Adipocyte (in vitro differentiated cells): ENCODE measurements at places on chromosomes 1 and 21.

GRCh38 chr21:34844013-34844923, 175.5 kb downstream of the CLIC6 start:
- DNase-seq, result peak; percentile 53

DNA sequence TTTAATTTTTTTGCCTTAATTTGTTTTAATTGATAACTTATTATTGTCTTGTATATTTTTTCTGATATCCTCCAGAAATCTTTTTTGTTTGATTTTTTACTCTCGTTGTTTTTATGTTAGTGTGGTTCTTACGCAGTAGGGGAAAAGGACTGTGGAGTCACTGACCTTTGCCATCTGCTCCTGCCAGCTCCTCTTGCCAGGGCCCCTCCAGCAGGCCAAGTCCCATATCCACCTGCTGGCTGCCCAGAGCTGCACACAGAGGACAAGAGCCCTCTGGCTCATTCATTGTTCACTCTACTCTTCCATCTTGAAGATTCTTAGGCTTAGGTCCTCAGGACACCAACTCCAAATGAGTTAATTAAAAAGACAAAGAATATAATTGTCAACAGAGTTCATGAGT, 316.4 kb upstream of the DUSP10 start:
- DNase-seq, result no peak

DNA sequence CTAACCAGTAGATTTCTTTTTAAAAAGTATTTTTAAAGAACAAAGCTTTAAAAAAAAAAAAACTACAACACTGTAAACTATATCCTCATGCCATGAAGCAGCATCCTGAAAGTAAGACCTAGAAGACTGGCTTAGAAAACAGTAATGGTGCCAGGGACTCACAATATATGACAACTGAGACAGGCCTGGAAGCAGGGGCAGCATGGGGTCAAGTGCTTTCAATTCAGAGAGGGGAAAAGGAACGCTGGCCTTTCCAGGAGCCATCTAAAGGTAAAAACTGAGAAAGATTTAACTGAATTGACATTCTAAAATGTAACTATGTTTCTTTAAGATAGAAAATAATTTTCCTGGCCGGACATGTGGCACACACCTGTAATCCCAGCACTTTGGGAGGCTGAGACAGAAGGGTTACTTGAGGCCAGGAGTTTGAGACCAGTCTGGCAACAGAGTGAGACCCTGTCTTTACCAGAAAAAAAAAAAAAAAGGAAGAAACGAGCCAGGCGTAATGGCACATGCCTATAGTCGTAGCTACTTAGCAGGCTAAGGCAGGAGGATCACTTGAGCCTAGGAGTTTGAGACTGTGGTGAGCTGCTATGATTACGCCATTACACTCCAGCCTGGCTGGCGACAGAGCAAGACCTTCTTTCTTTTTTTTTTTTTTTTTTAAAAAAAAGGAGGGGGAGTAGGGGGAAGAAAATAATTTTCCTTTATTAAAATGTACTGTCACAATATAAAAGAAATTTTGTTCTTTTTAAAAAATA, 54.1 kb downstream of the SLC35D1 start:
- no peak for DNase-seq

- DNase-seq, result no peak
Measured at GRCh38 chr21:42563686-42564085, 50.0 kb downstream of the SLC37A1 start.

DNA sequence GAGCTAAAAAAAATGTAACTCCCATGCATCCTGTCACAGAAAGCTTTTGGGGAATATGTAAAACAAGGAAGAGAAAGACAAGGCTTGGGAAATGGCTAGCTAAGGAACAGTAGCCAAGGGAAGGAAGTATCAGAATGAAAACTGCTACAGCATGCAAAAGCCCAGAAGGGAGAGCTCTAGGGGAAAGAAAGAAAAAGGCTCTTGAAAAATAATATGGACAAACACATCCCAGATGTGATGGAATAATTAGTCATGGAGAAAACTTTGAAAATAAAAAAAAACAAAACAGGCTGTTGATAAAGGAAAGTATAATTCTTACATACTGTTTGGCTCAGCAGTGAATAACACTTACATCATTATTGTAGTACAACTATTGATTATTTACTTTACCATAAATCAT, 47.9 kb upstream of the VCAM1 start:
- peak; percentile 32 for DNase-seq

DNA sequence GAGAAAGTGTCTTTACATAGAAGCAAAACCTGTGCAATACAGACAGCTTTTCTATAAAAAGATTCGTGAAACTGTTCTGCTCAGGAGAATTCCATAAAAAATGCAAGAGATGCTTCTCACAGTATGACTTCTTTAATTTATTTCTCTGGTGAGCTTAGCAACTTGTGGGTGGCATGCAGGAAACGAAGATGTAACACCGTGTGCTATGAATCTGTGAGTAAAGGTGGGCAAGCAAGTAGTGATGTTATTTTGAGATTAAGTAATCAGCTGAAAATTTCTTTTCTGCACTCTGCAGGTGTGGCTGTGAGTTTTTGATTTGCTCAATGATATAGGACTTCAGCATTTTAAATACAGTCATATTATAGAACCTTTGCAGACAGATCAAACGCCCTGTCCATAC, 656.8 kb upstream of the NCAM2 start:
- no peak for DNase-seq

- DNase-seq, result no peak
Measured at GRCh38 chr21:45600248-45600647, 43.3 kb upstream of the PCBP3 start.

DNA sequence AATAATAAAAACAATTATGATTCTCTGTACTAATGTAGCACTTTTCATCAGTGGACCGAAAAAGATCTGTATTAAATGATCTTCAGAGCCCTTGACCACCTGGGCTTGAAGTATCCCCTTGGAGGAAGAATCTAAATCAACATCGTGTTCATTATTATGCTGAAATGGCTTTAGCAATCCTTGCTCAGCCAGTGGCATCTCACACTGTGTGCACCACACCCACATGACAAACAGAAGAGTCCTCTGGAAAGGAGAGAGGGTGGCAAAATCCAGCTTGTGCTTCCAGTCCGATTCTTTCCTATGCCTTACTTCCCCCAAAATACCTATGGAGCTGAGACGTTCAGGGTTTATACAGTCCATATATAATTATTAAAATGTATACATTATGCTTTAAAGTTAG, 318.5 kb upstream of the RUNX1 start:
- no peak for DNase-seq

- DNase-seq, result peak; percentile 98
Measured at GRCh38 chr1:21939650-21940374, 2.7 kb upstream of the HSPG2 start.

DNA sequence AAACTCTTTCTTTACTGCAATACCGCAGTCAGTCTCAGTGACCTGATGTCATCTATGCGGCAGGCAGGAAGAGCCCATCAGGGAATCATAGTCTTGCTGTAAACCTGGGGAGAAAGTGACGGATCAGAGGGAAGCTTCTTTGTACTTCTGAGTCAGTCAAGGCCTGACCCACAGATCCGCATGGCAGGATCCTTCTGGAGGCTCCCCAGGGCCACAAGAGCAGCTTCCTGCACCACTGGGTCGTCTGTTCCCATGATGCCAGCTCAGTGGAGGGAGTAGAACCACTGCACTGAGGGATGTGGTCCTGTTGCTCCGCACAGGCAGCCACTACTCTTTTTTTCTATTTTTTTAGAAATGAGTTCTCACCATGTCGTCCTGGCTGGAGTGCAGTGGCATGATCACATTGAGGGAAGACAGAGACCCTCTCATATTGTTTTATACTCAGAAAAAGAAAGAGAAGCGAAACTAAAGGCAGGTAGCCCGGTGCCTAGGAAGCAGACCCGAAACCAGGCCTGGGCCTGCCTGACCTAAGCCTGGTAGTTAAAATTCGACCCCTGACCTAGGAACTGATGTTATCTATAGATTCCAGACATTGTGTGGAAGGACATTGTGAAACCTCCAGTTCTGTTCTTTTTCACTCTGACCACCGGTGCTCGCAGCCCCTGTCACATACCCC, 6.3 kb upstream of the ERVH48-1 start:
- DNase-seq, result no peak

DNA sequence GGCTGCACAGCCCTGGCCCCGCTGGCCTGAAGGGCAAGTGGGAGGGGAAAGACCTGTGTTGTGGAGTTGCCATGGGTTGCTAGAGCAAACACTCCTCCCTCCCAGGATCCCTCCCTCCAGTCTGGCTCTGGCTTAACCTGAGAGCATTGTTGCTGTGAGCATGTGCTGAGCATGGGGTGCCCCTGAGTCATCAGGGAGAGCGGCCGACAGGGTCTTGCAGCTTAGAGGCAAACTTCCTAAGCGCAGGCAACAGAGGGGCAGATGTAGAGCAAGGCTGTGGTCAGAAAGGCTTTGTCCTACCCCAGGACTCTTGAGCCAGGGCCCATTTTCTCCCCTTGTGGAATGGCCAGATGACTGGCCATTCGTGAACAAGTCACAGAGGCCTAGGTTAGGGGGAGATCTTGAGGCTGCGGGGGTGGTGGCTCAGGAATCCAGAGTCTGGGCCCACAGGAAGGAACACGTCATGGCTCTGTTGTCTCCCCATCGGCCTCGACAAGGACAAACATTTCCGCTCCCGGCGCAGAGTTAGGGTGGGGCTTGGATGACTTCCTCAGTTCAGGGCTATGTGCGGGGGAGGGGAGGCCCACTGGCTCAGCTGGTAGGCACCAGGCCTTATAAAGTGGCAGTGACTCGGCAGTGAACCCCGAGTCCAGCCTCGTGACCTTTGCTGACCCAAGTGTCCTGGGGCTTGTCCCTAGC, 362 bp upstream of the DYNLT4 start:
- peak; percentile 99 for DNase-seq

DNA sequence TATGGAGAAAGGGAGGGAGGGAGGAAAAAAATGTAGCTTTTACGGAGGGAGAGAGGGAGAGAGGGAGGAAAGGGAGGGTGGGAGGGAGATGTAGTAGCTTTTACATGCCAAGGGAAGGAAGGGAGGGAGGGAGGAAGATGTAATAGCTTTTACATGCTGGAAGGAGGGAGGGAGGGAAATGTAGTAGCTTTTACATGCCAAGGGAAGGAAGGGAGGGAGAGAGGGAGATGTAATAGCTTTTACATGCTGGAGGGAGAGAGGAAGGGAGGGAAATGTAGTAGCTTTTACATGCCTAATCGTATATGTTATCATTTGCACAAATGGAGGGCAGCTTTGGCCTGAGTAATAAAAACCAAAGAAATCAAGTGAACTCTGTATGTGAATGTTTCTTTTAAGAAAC, 35.6 kb downstream of the EEIG2 start:
- DNase-seq, result peak; percentile 29

DNA sequence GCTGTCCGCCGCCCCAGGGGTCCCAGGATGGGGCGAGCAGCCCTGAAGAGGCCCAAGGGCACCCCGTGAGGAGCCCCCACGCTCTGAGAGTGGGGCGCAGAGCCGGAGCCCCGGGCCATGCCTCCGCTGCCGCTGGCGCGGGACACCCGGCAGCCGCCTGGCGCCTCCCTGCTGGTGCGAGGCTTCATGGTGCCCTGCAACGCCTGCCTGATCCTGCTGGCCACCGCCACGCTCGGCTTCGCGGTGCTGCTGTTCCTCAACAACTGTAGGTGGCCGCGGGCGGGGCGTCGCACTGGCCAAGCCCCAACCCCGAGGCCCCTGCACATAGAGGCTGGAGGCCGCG, 14.5 kb downstream of the AGRN start:
- DNase-seq, result no peak

DNA sequence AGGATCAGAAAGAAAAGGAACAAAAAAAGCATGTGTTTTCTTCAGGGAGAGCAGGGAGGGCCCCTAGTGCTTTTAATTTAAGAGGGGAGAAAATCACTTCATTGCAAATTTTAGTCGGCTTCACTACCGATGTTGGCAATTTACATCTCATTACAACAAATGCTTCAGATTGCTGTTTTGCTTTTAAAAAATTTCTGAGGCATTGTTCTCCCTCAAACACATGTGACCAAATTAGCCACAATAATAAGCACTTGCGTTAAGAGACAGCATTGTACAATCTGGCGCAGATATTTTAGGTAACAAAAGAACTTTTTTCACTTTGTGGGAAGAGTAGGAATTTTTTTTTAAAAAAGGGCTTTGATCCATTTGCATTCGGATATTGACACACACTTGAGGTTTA, 29.8 kb downstream of the BEND5 start:
- DNase-seq, result no peak

- peak; percentile 93 for DNase-seq
Measured at GRCh38 chr1:205591522-205592351, 40.1 kb downstream of the ELK4 start.

DNA sequence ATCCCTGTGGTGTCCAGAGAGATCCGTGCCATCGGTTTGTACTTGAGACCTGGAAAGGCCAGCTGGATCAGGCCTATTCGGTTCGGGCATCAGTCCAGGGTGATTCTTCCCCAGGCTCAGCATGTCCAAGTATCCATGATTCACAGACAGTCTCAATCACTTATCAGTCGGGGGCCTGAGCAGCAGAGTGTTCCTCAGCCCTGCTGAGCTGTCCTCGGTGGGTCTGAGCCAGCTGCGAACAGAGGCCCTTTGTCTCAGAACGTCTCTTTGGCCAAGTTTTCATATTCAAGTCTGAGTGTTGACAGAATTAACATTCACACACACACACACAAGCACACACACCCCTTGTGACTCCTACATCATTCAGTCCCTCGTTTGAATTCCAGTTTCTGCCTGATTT, 33.4 kb upstream of the OSBPL9 start:
- DNase-seq, result no peak

GRCh38 chr1:170306948-170307347, 161.2 kb downstream of the NTMT2 start:
- no peak for DNase-seq

GRCh38 chr21:45618287-45618686, 25.2 kb upstream of the PCBP3 start:
- no peak for DNase-seq

GRCh38 chr1:22709227-22709626, 1.4 kb upstream of the EPHB2 start:
- peak; percentile 20 for DNase-seq

DNA sequence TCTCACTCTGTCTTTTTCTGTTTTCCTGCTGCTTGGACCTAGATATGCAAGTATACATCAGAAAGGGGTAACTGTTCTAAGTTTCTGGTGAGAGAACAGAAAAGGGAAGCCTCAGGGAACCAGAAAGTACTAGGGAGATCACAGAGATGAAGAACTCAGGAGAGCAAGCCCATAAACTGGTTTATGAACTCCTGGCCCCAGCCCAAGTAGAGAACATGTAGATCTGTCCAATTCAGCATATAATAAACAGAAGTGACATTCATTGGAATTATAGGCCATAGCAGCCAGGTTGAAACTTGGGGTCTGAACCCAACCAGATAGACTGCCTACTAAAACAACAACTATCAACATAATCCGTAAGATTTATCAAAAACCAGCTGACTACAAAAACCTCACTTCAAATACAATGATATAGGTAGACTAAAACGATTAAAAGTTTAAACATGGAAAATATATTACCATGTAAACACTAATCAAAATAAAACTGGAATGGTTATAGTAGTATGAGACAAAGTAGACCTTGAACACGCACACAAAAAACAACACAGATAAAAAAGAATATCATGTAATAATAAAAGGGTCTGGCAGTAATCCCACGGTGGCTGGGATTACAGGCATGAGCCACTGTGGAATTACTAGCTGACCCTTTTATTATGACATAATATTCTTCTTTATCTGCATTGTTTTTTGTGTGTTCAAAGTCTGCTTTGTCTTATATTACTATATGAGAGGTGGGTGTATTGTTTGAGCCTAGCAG, 65.0 kb downstream of the ZSWIM5 start:
- DNase-seq, result no peak
